ENCODE measurements at places on chromosomes 6 and 20. TPM values are rescaled to one million over a fixed set of nuclear protein-coding genes. Genes with fewer than 3 reads are reported as not detected.

DNA sequence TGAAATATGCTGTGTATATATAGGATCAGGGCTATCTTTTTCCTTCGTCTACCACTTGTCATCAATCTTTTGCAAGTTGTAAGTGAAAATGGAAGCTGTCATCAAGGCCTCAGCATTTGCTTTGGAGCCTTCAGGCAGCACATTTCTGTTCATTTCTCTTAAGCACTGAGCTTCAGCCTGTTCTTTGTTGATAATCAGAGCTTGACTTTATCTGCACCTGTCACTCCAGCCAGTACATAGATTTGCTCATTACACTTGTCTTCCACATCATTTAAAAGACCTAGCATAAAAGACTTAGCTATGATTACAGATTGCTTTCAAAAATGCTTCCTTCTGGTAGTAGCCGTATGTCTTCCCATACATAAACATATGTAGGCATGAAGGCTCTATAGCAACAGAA, 189.8 kb upstream of the GRIK2 start:
- H3K27ac ChIP-seq = no peak overlapping the region
- H3K36me3 ChIP-seq = no peaks in the 10 kb centered on the region
- H3K4me3 ChIP-seq = no peak overlapping the region
- H3K4me1 ChIP-seq = no peaks in the 10 kb centered on the region

The AGPAT4 gene
- 5.0 TPM for total RNA-seq

DNA sequence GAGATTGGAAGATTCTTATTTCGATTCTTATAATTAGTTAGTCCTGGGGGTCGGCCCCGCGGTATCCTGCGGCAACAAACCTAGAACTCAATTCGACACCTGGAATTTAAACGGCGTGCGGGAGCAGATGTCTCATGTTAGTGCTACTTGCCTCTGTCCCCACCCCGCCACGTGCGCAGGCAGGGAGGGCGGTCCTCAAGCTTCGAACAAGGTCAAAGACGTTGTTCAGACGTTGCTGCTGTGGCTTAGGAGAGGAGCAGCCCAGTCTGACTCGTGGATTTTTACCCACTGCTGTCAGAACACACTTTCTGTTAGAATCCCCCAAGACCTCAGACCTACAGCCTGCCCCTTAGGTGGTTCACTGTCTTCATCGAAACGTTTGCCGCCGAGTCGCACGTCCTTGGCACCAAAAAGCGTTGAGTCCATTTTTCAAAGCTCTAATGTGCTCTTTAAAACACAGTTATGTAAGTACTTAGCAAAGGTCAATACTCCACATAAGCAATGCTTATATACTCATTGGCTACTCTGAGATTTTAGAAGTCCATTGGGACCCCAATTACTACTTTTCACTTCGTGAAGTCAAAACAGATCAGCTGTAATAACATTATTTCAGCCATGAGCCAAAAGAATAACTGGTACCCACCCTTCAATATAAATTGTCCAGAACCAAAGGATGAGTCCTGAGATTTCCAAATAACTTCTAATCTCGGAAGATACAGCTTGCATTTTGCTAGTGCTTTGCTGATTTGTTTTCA, 2.7 kb upstream of the C6orf62 start:
- no peak for DNase-seq
- H3K27me3 ChIP-seq = no peaks in the 10 kb centered on the region
- peak overlapping the region; percentile 99 for H3K4me3 ChIP-seq
- peaks cover 24% of the 10 kb centered on the region for H3K4me1 ChIP-seq

GRCh38 chr6:45614488-45615285, 237.0 kb upstream of the SUPT3H start:
- H3K4me3 ChIP-seq = no peak overlapping the region
- DNase-seq = no peak
- peaks cover 27% of the 10 kb centered on the region for H3K4me1 ChIP-seq
- no peak overlapping the region for H3K27ac ChIP-seq

The THBS2 gene
- not detected for total RNA-seq

GRCh38 chr20:63566395-63567135, 7.5 kb downstream of the HELZ2 start:
- peaks cover 22% of the 10 kb centered on the region for H3K4me1 ChIP-seq
- no peaks in the 10 kb centered on the region for H3K36me3 ChIP-seq
- no peak overlapping the region for H3K4me3 ChIP-seq
- no peak overlapping the region for H3K27ac ChIP-seq

DNA sequence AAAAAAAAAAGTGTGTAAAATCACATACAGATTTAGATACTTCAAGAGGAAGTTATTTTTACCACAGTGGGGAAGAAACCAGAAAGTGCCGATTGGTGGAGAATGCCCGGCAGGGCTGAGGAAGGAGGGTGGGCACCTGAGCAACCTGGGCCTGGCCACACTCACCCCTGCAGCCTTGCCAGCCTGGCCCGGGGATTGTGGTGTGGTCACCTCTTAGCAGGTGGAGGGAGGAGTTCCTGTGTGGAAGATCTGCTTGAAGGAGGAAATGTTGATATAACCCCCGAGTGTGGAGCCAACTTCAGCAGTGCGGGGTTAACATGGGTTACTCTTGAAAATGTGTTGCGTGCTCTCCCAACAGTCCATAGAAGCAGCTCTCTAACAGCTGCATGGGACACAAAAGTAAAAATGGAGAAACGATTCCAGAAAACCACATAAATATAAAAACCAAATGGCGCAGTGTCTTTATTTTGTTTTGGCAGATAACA, 14.7 kb downstream of the UST start:
- peaks cover 11% of the 10 kb centered on the region for H3K27me3 ChIP-seq
- H3K4me1 ChIP-seq = peaks cover 69% of the 10 kb centered on the region
- peak; percentile 50 for DNase-seq

DNA sequence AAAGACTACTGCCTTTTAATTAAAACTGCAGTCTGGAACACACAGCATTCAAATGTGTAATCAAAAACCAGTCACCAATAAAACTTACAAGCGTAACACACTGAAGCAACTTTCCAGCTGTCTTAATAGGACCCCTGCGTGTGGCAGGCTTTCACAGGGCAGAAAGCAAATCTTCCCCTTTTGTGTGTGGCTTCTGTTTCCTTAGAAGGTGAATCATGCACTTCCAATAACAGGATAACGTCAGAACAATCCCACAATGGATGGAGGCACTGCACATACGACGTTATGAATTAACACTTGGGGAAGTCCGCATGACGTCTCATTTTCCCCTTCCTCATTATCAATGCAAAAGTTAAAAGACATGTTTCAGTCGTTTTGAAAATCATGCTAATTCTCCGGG, 44.8 kb downstream of the INSM1 start:
- peaks cover 14% of the 10 kb centered on the region for H3K36me3 ChIP-seq
- H3K4me1 ChIP-seq = peaks cover 60% of the 10 kb centered on the region
- peak; percentile 55 for DNase-seq
- H3K27ac ChIP-seq = peak overlapping the region; percentile 92
- H3K27me3 ChIP-seq = no peaks in the 10 kb centered on the region
